ENCODE measurements at places on chromosomes 4 and X.

DNA sequence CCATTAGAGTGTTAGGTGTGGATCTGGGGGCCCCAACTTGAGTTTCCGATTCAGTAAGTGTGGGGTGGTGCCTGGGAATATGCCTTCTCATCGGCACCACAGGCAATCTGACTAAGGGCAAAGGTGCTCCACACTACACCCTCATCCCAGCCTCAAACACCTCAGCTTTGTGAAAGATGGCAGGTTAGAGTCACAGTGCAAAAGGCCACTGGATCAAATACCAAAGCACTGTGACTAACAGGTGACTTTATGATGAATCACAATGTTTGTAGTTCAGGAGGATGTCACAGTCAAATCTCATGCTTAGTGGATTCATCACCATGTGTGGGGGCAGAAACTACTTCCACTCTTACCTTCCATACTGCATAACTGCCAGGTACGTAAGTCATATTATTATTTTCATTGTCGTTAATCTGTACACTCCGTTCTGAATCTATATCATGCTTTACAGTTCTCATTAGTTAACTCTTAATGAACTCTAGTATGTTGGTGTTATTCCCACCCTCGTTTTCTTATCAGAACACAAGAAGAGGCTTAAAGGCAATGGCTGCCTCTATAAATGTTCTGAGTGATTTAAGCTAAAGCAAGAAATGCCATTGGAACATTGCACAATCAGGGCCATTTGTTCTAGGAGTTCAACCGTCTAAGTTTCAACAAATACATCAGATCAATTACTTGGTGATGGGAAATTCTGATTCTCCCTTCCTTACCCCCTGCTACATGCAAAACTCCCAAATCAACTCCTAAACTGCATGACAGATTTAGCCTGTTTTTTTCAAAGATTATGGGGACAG, 50.2 kb downstream of the PRKG2 start:
- no peak for DNase-seq

DNA sequence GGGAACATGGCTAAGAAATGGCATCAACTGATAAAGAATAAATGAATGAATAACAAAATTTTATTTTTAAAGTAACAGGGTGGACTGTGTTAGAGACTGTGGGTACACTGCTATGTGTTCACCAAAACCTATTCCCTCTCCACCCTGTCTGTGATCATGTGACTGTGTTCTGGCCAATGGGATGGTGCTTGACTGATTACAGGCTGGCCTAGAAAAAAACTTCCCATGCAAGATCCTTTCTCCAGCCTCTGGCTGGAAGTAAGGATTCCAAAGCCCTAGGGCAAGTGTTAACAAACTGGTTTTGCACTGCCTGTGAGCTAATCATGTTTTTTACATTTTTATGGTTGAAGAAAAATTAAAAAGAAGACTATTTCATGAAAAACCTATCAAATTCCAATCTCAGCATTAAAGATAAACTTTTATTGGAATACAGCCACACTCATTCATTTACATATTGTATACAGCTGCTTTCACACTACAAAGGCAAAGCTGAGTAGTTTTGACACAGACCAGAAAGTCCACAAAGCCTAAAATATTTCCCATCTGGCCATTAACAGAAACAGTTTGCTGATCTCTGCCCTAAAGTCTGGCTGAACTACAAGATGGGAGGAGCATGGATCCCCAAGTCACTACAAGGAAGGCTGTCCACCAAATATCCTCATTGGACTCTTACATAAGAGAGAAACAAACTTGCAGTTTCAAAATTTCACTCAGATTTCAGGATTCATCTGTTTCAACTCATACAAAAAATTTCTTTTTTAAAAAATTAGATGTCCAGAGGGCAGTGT, 133.2 kb downstream of the ARHGAP6 start:
- no peak for DNase-seq

- no peak for DNase-seq
Measured at GRCh38 chr4:8372506-8372905, 68.0 kb downstream of the ACOX3 start.

DNA sequence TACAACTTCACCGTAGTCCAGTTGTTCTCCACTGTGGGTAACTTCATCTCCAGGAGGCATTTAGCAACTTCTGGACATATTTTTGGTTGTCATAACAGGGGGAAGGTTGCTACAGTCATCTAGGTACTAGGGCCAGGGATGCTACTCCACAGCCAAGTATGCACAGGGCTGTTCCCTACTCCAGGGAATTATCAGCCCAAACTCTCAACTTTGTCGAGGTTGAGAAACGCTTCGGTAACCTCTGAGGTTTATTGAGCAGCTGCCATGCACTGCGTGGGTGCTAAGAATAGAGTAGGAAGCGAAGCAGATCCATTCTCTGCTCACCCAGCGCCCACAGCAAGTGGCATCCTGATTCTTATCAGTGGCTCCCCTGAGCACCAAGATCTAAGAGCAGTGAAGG, 8.2 kb downstream of the FGFBP1 start:
- DNase-seq: no peak

Data from amygdala (tissue), 56 donors.